ENCODE measurements at places on chromosomes 1 and 21. TPM values are rescaled to one million over a fixed set of nuclear protein-coding genes. Genes with fewer than 3 reads are reported as not detected.

GRCh38 chr21:38878379-38879179 is 72.8 kb downstream of the ETS2 start:
- DNase-seq, result no peak

- no peak for DNase-seq
Measured at GRCh38 chr1:39255222-39255621, 50.7 kb downstream of the MACF1 start.

The OR2W3 gene
- 1.6 TPM for total RNA-seq

DNA sequence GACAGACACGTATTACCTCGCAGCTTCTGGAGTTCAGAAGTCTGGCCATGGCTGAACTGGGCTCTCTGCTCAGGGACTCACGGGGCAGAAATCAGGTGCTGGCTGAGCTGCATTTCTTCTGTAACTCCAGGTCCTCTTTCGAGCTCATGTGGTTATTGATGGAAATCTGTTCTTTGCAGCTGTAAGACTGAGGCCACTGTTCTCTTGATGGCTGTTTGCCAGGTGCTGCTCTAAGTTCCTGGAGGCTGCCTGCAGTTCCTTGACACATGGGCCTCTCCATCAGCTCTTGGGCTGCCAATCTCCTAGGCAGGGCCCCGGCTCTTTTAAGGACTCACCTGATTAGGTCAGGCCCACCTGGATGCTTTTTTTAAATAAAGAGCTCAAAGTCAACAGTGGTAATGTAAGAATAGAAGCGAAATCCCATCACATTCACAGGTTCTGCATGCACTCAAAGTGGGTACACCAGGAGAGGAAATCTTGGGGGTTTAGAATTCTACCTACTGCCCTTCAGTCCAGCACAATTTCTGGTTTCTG is 139.1 kb downstream of the KAZN start:
- DNase-seq, result no peak

- DNase-seq, result no peak
Measured at GRCh38 chr1:59081795-59082194, 215.1 kb upstream of the FGGY start.

The PDC gene
- total RNA-seq, result not detected

GRCh38 chr1:115459161-115459560 is 121.1 kb upstream of the NGF start:
- DNase-seq, result no peak

DNA sequence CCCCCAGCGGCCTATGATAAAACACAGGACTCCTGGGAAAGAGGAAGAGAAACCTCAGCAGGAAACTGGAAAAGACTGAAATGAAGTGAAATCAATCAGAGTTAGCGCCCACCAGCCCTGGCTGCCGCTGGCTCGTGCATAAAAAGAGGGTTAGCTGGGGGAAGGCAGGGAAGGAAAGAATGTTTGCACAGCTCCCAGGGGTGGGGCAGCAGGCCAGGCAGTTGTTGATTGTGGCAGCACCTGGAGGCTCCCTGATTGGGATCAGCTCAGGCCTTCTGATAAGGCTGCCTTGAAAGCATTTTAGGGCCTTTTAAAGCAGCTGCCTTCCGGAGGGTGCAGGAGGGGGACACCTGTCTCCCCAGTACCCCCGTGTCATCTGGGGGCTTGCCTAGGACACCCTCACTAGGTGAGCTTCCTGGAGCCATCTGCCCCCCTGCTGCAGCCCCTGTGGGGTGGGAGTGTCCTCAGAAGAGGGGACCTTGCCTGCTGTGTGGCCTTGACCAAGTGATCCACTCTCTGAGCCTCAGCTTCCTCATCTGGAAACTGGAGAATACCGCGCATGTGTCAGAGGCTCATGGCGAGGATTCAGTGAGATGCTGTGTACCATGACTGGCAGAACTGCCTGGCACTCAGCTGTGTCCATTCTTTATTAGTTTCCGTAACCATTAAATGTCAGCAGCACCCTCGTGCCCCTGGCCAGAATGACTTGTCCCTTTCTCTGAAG is 6.6 kb downstream of the EPHB2 start:
- peak; percentile 75 for DNase-seq

DNA sequence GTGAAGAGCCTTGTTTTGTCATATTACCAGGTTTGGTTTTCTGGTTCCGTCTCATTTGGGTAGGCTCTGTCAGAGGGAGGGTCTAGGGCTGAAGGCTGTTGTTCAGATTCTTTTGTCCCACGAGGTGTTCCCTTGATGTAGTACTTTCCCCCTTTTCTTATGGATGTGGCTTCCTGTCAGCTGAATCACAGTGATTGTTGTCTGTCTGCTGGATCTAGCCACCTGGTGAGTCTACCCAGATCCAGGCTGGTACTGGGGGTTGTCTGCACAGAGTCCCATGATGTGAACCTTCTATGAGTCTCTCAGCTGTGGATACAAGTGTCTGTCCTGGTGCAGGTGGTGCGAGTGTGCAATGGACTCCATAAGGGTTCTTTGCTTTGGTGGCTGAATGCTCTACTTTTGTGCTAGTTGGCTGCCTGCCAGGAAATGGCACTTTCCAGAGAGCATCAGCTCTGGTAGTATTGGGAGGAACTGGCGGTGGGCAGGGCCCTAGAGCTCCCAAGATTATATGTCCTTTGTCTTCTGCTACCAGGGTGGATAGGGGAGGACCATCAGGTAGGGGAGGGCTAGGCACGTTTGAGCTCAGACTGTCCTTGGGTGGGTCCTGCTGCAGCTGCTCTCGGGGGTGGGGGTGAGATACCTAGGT is 246.0 kb downstream of the RYR2 start:
- DNase-seq, result no peak

DNA sequence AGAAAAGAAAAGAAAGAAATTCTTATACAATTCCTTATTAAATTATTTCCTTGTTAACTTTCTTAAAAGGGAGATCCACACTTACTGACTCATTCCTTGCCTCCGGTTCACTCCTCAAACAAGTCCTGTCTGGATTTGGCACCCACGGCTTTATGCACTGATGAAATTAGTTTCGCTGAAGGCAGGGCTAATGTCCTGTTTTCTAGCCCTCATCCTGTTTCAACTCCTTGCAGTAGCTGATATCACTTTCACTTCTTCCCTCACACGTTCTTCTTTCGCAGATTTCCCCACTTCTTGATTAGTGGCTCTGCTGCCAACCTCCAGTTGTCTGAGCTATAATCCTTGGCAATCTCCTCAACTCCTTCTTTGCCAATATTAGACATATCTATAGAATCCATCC is 215.2 kb downstream of the URB2 start:
- DNase-seq, result no peak

- DNase-seq, result no peak
Measured at GRCh38 chr1:234889643-234890042, 239.0 kb downstream of the TOMM20 start.

DNA sequence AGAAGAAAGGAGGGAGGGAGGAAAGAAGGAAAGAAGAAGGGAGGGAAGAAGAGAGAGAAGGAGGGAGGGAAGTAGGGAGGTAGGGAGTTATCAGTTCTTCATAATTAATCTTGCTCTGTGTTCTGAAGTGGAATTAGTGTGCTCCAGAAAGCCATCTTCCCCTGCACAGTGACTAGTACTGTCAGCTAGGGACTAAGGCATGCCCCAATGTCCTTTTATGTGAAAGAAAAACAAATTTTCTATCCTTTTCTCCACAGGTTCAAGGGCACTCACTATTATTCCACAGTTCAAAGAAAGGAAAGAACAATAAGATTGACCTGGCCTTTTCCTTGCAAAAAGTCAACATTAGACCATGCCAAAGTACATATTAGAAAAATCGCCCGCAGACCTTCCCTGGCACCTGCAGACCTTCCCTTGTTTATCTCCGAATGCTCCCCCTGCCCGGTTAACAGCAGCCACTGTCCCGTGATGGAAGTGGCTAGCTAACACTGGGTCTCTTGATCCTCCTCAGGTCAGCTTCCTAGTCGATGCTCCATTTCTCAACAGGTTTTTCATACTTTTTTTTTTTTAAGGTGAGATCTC is 107.2 kb upstream of the EDEM3 start:
- DNase-seq, result no peak

DNA sequence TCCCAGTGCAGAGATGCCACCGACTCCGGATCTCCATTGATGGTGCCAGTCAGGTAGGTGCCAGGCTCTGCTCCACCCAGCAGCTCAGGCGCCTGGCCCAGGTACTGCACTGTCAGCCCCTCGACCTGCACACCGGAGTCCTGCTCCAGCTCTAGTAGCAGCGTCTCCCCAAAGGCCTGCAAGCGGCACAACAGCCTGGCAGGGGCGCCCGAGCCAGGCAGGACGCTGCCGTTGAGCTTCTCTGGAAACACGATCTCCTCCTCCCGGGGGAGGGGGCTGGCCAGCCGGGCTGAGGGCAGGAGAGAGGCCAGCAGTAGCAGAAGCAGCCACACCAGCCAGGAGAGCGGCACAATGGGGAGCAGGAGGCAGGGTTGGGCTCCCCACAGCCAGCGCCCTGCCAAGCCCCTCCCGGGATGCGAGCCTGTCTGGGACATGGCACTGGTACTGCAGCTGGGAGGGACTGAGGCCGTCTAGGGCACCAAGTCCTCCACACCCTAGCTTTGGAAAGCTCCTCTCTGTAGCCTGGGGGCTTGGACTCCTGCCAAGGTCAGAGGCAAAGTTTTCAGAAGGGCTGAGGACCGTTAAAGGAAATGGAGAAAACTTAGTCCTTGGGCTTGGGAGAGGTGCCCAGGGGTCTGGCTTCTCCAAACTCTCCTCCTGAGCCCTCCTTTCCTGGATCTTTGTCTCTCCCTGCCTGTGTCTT is 509 bp downstream of the ADAMTS4 start:
- no peak for DNase-seq

DNA sequence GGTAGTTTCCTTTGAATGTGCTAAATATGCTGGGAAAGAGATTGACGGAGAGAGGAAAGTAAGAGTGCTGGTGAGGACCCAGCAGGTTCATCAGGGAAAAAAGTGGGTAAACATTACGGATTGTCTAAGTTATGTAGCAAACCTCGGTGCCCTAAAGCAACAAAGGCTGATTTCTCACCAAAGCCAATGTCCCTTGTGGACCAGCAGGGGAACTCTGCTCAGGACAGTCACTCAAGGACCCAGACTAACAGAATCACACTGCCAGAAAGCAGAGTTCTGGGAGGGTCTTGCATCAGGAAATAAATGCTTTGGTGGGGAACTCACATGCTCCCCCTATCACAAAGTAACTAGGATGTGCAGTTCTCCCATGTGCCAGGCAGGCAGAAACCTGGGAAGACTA is 1.7 kb upstream of the IKBKE start:
- no peak for DNase-seq

The KRTAP19-1 gene
- not detected for total RNA-seq

The ADGRL2 gene
- 104 TPM for total RNA-seq

The KRTAP21-2 gene
- not detected for total RNA-seq

DNA sequence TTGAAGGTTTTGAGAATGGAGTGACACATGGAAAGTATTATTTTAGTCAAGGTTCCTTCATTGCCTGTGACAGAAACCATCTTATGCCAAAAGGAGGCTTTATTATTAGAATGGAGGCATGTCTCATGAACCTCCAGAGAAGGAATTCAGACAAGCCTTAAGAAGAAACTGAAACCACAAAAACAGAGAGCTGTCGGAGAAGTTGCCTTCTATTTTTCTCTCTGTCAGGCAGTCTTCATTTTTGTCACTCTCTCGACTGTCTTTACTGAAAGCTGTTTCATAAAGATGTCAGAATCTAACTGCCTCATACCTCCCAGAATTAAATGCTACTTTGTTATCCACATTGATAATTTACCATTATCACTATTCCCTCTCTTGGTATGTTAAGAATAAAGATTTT is 434.7 kb upstream of the ADGRL4 start:
- DNase-seq, result no peak

- DNase-seq, result no peak
Measured at GRCh38 chr1:229225331-229225782, 45.6 kb upstream of the RAB4A start.

- DNase-seq, result peak; percentile 7
Measured at GRCh38 chr1:28900562-28900961, 13.8 kb upstream of the EPB41 start.

The LAMC2 gene
- total RNA-seq, result 42.2 TPM

GRCh38 chr1:53060579-53060978 is 1.4 kb upstream of the PODN start:
- no peak for DNase-seq

- DNase-seq, result peak; percentile 70
Measured at GRCh38 chr21:41168391-41169257, 664 bp downstream of the BACE2 start.

DNA sequence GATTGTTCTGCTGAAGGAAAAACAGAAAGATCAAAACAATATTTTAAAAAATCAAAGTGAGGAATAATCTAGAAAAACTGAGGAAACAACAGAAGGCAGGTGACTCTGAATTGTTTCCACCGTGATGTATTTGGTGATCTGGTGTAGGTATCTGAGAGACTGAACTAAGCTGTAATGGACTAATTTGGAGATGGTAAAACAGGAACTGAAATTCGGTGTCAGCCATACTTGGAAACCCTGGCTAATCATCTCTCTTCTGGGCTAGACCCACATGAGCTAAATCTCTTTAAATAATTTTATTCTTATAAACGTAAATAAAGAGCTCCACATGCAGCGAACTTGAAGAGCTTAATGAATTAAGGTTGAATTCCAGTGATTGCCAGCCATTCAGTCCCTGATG is 1226.1 kb downstream of the NCAM2 start:
- no peak for DNase-seq

DNA sequence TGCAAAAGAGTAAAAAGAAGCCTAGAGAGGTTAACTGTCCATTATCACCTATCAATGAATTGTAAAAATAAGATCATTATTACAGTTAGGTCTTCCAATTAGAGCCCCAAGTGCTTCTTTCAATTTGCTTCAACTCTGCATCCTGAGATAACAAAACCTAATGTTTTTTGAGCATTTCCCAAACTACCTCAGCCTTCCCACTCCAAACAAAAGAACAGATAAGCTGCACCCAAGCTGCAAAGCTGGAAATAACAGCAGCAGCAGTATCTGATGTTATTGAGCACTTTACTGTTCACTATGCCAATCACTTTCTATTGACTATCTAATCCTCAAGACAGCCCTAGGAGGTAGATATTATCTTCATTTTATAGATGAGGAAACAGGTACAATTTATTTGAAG is 97.1 kb upstream of the SLFNL1 start:
- no peak for DNase-seq

GRCh38 chr1:63984930-63985290 is 211.1 kb downstream of the ROR1 start:
- no peak for DNase-seq

GRCh38 chr21:38308532-38309119 is 51.8 kb downstream of the KCNJ15 start:
- DNase-seq, result no peak

GRCh38 chr21:36079010-36079649 is 9.3 kb downstream of the CBR1 start:
- peak; percentile 75 for DNase-seq

DNA sequence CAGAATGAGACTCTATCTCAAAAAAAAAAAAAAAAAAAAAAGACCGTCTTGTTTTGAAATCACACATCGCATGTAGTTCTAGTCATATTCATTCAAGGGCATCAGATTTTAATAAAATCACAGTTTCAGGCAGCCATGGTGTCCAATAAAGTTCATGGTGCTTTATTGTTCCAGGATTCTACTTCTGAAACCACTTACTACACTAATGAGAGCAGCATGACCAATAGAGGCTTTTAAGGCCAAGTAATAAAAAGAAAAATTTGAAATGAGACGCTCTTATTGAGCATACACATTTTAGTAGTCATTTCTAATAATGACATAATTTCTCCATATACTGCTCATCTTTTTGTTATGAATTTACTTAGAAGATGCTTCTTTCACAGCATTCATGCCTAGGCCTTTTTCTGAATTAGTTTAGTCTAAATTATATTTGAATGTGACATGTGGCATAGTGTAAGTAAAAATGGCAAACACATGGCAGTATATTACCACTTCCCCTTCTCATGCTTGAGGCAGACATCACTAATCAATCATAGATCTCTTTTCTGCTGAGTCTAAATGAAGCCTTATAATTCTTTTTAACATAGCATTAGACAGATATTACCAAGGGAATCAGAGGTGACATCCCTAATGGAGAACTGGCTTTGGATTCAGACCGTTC is 18.5 kb downstream of the NTMT2 start:
- DNase-seq, result no peak

The SHC1 gene
- total RNA-seq, result 120 TPM
